Activated naive CD4-positive, alpha-beta T cell (primary cell): ENCODE measurements at places on chromosomes 11 and 22.
A peak's percentile ranks its signal among the peaks of the same experiment; 100 is the strongest.

- no peak for DNase-seq
Measured at GRCh38 chr11:5923427-5923776, 18.6 kb upstream of the OR56A3 start.

DNA sequence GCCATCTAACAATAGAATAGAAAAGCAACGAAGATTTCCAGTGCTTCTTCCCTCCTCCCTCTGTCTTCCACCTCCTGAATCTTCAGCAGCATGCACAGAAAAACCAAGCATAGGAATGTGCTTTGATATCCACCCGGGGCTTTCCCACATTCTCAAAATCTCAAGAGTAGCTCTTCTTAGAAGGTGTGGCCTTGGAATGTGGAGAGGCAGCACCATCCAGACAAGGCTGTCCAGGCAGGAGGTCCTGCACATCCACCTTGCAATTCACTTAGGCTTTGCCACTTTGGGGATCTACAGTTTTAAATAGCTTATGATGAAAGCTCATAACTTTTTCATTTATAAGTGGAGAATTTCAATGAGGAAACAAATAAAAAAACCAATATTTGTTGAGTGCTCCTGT, 72.9 kb downstream of the KIRREL3 start:
- no peak for DNase-seq

DNA sequence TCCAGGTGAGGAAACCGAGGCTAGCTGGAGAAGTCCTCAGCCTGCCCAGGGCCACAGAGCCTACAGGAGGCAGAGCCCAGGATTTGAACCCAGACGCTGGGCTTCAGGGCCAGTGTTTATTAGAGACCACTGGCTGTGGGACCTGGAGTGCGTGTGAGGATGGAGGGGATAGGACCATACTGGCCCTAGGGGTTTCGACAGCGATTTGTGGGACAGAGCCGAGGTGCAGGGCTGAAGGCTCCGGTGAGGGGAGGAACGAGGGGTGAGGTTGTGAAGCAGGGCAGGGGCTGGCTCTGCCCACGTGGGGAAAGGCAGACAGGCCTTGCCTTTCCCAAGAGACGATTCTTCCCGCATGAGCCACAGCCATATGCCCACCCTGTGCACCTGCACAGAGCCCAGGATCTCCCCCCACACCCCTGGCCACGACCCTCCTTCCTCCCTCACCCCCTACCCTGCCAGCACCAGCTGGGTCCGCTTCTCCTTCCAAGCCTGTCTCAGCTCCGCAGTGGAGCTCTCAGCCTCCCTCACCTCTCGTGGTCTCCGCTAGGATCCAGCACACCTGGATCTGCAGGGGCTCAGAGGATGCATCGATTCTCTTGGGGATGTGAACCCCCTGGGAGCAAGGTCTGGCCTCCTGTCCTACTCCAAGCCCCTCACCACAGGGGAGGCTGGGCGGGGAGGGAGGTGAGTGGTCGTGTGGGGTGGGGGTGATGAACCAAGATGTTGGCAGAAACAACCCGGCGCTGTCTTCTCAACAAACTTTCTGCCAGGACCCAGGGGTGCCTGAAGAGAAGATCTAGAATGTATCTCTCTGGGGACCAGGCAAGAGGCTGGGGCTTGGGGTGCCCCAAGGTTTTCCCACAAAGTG, 58.4 kb downstream of the RTL6 start:
- DNase-seq, result no peak

DNA sequence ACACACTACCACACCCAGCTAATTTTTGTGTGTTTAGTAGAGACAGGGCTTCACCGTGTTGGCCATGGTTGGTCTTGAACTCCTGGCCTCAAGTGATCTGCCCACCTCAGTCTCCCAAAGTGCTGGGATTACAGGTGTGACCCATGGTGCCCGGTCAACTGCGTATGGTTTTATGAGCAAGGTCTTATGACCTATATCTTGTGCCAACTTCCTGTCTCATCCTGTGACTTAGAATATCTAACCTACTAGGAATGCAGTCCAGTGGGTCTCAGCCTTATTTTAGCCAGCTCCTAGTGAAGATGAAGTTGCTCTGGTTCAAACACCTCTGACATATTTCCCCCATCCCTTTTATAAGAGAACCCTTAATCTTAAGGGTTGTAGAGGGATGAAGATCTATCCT, 66.1 kb upstream of the OR5AN1 start:
- no peak for DNase-seq

DNA sequence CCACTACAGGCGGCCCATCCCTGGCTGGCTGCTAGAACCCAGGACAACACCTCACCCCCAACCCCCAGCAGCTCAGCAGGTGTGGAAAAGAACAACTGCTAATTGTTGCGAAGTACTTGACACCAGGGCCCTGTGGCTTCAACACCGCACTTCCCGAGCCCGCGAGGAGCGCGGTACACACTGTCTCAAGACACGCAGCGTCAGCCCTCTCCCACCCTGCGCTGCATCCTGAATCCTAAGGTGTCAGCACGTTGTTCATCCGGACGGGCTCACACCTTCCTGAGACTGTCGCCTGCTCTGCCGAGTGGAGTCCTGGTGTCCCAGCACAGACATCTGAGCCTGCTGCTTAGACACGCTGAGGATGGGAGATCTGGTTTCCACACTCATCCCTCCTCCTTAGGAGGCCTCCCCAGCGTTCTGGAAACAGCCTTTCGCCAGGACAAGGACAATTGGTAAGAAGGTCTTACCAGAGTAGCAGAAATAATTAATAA, 1336.2 kb downstream of the BRD1 start:
- no peak for DNase-seq

DNA sequence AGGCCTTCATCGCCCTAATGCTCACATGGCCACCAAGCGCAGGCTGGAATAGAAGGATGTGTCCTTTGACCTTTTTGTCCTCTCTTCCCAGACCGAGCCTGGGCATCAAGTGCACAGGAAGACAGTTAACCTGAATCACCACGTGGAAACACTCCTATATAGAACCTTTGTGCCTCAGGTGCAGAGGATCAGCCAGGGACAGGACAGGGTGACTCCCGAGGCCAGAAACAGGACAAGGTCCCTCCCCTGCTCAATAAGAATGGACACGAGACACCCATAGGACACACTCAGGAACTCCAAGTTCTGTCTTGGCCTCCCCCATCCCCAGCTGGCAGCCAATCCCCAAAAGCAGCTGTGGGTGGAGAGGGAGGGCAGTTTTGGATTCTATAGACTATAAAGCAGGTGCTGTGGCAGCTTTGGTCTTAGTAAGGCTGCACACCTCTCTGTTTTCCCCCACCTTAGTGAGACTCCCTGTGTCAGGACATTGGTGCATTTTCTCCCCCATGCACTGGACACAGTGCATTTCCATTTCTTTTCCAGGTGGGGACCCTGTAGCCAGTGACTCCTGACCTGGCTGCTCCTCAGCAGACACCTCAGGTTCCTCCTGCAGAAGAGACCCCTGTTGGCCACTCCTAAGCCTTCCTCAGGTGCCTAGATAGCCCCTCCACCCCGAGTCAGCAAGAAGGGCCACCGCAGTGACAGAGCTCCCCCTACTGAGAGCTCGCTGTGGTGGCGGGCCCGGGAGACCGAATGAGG, 43.6 kb upstream of the POU2AF1 start:
- DNase-seq, result peak; percentile 22

DNA sequence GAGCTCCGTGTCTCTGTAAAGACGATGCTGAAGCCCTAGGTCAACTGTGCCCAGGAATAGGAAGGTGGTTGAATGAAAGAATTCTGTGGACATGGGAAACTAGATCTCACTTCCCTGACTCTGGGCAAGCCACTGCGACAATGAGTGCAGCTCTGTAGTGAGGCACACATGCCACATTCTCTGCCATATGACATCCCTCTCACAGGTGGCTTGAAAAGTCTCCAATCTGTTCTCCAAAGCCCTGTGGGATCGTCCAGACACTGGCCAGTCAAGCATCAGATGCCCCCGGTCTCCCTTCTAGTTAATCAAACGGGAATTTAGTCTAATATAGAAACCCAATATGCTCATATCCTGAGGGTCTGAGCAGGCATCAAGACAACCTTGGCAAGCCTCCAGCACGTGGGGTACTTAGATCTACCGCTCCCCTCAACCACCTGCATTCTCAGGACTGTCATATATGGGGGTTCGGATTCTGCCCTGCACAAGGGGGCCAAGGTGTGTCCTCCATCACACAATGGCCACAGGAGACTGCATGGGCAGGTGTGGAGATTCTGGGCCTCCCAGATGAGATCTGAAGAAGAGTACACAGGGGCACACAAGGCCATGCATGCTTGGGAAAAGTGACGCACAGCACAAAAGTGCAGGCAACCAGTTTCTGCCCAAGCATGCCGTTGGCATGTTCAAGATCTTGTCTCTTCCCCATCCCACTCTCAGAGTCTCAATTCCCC, 11.9 kb downstream of the DKK3 start:
- no peak for DNase-seq

DNA sequence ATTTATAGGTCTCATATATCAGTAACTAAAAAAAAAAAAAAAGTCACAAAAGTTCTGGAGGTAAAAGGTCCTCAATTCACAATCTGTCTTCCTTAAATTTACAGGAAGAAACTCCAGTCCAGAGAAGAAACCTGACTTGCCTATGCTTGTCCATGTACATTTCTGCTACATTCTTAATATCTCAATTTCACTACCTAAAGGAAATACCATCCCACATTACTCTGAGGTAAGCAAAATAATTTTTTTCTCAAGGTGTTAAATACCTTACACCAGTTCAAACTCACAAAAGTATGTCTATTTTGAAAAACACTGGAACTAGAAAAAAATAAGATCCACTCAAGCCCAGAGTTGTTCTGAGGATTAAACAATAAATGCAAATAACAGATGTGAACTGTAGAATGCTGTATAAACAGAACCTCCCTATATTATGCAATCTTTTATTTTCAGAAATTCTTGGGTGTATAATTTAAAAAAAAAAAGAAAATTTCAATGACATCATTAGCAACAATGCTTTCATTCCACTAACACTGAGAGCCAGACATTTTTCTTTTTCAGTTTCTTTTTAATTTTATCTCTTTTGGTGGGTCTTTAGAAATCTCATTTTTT, 49.9 kb upstream of the GDPD4 start:
- DNase-seq, result no peak

DNA sequence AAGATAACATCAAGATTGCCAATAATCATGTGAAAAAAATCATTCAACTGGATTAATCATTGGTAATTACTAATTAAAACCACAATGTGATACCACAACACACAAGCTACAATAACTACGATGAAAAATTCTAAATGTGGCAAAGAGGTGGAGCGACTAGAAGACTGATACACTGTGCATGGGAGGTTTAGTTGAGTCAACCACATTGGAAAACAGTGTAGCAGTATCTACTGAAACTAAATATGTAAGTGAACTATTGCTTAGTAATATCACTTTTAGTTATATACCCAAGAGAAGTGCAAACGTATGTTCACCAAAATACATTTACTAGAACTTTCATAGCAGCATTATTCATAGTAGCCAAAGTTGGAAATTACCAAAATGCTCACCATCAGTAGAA, 359.9 kb downstream of the ETS1 start:
- DNase-seq, result no peak

DNA sequence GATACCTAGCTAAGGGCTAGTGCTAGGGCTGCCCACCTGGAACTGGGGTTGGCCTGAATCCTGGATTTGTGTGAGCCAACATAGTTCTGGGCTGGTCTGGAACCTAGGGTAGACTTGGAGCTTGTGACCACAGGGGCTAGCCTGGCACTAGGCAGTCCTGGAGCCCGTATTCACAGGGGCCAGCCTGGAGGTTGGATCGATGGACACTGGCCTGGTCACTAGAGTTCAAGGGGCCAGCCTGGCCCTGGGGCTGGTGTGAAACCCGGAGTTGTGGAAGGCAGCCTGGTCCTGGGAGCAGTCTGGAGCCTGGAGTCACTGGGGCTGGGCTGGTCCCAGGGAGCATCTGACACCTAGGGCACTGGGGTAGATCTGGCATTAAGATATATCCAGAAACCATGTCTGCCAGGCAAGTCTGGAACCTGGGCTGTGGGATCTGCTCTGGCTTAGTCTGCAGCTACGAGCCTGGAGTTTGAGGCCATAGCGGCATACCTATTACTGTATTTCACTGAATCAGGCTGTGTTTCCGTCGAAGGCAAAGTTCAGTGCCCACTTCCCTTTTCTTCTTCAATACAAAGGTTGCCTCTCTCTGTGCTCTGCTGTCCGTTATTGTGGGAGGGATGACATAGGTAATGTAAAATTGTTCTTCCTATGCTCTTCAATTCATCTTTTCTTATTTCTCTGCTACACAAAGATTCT, 9.1 kb upstream of the GLYATL1B start:
- no peak for DNase-seq

DNA sequence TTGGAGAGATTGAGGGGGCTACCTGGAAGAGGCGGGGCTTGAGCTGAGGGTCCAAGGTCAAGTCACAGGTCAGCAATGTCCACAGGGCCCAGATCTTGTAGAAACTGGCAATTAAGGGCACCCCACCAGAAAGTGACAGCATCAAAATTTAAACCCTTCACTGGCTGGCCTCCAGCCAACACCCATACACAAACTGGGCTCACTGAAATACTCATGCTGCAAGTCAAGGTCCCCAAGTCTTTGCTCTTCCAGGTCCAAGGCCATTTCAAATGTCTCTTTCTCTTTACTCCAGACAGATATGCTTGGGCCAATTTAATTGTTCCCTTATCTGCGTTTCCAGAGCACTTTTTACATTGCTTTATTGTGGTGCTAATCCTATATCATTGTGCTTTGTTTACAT, 36.4 kb downstream of the LMO2 start:
- no peak for DNase-seq

DNA sequence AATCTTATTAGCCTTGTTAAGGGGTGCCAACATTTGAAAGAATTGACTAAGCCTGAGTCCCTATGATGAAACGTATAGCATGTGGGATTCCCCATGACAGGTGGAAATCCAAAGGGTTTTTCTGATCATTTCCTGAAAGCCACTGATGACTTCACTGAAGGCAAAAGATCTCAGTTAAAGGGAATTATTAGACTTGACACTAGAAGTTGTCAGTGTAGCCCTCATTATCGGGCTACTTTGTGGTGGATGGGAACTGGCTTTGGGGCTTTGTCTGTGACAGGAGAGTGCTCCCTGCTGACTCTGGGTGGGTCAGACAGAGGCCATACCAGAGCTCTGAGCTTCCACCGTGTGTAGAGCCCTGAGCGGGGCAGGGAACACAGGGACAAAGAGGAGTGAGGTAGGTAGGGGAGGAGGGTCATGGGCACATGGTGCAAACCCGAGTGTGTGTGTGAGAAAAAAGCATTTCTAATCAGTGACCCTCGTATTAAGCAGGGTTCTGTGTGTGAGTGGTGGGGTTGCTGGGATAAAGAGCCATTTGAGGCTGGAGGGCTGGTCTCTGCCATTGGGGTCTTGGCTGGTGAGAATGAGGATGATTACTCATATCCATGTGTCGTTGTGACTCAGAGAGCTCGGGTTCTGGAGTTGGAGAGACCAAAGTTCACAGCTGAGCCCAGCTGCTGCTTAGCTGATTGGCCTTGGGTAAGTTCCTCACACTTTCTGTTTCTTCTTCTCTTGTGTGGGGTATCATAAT, 101.1 kb downstream of the GRIK4 start:
- no peak for DNase-seq

- no peak for DNase-seq
Measured at GRCh38 chr11:117914991-117915618, 14.1 kb downstream of the TMPRSS13 start.

- DNase-seq, result no peak
Measured at GRCh38 chr11:116415095-116415494, 357.7 kb downstream of the BUD13 start.

- no peak for DNase-seq
Measured at GRCh38 chr11:115919341-115920091, 415.3 kb upstream of the CADM1 start.

- DNase-seq, result no peak
Measured at GRCh38 chr11:94939346-94939745, 34.0 kb downstream of the CWC15 start.
